Head of caudate nucleus (tissue), 42 donors: ENCODE measurements at places on chromosomes 6 and 20.
A peak's percentile ranks its signal among the peaks of the same experiment; 100 is the strongest.

DNA sequence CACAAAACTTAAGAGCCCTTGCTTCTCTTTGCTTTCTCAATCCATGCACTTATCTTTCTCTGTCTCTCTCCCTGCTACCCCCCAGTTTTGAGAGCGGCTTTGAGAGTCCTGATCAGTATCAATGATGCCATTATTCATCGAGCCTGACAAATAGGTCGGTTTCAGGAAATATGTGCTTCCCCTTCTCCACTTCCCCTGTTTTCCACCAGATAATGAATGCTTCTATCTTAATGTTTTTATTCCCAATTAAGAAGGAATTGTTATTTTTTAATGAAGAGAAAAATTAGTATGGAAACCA is 117.7 kb downstream of the KIF13A start:
- no peak for DNase-seq

- no peak for DNase-seq
Measured at GRCh38 chr6:125753218-125753936, 3.9 kb downstream of the HEY2 start.

- no peak for DNase-seq
Measured at GRCh38 chr6:3501826-3502500, 45.1 kb upstream of the SLC22A23 start.

DNA sequence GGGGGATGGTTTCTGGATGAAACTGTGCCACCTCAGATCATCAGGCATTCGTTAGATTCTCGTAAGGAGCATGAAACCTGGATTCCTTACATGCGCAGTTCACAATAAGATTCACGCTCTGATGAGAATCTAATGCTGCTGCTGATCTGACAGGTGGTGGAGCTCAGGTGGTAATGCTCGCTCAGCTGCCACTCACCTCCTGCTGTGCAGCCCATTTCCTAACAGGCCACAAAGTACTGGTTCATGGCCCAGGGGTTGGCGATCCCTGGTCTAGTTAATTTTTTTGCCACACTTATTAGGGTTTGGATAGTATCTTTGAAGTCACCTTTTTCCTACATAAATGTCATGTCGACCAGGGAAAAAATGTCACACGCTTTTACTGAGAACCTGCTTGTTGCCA is 96.8 kb upstream of the MLIP start:
- no peak for DNase-seq

DNA sequence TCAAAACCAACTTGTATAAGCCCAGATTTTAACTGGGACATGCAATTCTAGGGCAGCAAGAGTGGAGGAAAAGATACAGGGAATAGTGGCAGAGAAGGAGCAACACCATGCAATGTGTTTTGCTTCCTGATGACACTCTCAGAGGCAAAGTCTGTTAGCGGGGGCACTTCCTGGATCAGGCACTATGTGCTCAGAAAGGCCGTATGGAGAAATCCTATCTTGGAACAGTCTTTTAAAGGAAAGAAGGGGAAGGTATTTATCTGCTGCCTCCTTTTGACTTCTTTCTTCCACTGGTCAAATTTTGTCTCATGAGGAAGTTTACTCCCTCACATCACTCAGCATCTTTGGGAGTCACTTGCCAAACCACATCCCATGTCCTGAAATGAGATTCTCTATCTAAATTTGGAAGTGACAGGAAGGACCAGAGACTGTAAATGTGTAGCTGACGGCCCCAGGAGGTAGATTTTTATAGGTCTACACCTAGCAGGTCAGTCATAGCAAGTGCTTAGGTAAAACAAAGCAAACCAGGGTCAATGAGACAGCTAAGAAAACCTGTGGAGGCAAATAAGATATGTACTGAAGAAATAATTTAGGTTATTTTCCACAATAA is 91.7 kb upstream of the ELOVL5 start:
- DNase-seq, result no peak

GRCh38 chr20:4812216-4812615 is 90.5 kb downstream of the PRND start:
- DNase-seq, result no peak

DNA sequence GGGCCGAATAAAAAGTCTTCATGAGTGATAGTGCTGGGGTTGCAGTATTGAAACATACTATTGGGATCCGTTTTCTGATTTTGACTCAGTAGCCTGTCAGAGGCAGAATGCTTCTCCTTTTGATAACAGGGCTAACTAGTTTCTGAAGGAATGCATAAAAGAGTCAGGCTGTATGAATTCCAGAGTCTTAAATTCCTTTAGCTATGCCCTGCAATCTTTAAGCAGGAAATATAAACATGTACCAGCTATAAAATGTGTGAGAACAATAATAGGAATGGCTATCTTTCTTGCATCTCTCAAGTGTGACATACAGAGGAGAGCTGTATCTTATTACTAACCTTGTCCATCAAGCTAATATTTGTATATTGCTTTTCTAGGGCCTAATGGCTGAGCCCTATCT is 917.1 kb downstream of the KIF16B start:
- no peak for DNase-seq

- DNase-seq, result no peak
Measured at GRCh38 chr20:16283978-16284377, 289.3 kb downstream of the KIF16B start.

DNA sequence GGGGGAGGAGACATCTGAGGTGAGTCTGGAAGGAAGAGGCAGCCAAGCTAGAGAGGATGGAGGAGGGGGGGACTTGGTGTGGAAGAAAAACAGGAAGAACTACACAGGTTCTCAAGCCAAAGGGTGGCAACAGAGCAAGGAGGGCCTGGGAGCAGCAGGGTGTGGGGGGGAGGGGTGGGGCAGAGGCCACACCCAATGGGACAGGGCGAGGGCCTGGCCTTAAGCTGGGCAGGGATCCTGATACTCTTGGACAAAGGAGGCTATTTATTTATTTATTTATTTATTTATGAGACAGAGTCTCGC is 359.0 kb downstream of the ZFAND3 start:
- DNase-seq, result no peak

DNA sequence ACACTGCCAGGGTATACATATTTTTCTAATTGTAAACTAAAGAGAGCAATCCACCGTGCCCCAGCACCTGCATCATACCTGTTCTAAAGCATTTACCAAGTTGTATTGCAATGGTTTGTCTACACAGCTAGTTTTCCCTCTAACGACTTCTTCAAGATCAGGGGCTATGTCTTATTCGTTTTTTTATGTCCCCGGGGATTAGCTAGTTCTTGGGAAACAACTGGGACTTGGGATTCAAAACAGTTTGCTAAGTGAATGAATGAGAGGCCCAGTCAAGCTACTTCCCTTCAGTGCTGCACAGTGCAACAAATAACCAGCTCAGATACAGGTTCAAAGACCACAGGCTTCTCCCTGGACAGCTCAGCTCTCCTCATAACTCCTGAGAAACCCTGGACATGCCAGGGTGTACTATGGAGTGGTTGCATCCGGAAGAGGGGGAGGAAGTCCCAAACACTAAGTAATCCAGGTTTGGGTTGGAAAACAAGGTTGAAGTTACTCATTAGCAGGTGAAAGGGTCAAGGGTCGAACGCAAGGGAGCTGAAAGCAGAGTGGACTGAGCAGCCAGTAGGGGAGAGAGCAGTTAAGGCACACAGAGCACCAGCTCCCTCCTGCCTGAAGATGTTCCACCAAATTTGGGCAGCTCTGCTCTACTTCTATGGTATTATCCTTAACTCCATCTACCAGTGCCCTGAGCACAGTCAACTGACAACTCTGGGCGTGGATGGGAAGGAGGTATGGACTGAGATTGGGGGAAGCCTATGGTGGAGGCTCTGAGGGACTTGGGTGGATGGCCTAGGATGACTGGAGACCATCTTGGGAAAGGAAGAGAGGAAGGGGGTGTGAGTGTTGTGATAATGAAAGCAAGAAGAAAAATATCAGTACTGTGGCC is at the start of gene APOM:
TSS of gene APOM (plus strand) at position 546 of the 889 bp plus-strand sequence. CDS start at position 619, 73 bp downstream.
- DNase-seq, result no peak

DNA sequence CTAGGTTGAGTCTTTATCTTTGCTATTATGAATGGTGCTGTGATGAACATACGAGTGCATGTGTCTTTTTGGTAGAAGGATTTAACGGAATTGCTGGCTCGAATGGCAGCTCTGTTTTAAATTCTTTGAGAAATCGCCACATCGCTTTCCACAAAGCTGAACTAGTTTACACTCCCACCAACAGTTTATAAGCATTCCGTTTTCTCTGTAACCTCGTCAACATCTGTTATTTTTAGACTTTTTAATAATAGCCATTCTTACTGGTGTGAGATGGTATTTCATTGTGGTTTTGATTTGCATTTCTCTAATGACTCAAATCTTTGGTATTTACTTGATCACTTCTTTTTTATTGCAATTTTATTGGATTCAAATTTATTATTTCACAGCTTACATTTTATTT is 117.4 kb upstream of the HDGFL1 start:
- no peak for DNase-seq

DNA sequence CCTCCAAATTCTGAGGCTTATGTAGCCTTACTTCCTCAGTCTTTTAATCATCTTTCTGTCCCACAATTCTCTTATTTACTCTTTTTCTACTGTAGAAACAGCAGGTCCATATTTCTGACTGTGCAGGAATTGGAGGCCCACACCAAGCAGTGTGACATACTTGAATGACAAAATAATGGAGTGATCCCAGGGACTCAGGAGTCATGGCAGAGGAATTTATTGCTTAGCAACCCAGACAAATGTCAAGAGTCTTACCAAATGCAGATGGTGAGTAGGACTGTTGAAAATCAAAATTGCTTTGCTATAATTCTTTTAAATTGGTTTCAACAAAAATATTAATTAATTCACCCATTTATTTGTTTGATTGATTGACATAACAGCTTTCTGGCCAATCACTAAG is 59.9 kb downstream of the HTR1B start:
- DNase-seq, result no peak

DNA sequence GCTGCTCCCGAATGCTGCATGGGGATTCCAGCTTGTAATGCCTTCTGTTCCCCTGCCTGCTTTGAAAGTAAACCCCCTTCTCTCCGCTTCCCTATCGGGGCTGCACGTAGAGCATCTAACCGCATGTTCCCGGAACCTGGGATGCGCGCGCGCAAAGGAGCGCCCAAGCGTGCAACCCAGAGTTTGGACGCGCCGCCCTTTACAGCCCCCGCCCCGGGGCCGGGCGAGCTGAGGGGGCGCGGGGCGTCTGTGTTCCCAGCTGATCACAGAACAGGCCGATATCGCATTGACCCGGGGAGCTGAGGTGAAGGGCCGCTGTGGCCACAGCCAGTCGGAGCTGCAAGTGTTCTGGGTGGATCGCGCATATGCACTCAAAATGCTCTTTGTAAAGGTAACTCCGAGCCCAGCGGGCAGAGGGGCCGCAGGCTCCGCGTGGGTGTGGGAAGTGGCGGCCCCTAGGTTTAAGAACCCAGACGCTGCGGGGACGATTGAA is 1.4 kb downstream of the LAMP5 start:
- peak; percentile 51 for DNase-seq

DNA sequence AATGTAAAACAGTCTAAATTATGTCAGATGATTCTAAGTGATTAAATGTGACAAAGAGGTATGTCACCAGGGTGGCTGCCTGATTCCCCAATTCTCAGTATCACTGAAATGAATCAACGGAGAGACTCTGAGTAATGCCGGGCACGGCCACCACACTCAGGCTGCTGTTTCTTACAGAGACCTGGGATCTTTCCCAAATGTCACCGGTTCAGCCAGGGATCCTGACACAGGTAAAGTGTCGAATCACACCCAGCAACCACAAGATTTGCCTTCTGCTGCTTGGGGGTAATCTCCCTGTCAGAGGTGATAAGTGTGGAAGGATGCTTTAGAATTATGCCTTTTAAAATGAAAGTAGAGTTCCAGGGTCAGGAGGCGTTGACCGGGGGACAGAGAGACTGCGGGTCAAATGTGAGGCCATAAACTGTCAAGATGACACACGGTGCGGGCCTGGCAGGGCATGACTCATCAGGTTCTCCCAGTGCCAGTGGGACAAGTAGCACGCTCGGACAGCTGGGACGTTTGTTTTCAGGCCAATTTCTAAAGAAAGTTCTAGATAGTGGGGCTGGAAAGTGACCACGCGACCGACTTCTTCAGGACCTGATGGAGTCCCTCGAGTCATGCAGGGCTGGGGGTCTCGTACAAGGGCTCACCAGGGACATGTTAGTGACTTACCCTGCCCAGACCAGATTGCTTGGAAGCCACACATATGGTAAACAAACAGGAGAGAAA is 48.9 kb downstream of the PRDM1 start:
- DNase-seq, result no peak
